ENCODE measurements at places on chromosomes 5 and 9.

DNA sequence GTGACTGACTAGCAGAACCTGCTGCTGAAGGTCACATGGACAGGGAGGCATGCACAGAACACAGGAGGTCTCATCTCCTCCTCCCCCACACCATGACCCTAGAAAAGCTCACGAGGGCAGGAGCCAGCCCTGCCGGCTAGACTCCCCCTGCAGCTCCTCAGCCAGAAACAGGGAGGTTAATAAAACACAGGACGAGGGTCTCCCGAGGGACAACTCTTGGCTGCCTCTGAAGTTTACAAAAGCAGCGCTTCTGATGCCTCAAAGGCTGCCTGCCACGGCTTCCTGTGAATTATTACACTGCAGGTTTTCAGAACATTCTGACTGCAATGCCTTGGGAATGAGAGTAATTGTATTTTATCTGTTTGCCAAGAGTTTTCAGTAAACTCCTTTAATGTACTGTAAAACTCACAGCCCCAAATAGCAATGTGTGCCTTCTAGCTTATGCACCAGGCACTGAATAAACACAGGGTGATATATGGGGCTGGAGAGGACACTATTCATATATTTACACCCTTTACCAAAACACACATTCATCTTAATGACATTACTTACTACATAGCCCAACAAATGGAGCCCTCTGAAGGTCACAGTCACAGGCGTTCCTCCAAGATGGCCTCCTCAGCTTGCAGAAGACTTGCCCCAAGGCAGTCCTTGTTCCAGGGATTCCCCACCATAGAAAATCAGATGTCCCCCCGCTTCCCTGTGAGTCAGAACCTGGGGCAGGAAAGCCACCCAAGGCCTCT is 83.7 kb downstream of the C5orf15 start:
- no peak for DNase-seq

DNA sequence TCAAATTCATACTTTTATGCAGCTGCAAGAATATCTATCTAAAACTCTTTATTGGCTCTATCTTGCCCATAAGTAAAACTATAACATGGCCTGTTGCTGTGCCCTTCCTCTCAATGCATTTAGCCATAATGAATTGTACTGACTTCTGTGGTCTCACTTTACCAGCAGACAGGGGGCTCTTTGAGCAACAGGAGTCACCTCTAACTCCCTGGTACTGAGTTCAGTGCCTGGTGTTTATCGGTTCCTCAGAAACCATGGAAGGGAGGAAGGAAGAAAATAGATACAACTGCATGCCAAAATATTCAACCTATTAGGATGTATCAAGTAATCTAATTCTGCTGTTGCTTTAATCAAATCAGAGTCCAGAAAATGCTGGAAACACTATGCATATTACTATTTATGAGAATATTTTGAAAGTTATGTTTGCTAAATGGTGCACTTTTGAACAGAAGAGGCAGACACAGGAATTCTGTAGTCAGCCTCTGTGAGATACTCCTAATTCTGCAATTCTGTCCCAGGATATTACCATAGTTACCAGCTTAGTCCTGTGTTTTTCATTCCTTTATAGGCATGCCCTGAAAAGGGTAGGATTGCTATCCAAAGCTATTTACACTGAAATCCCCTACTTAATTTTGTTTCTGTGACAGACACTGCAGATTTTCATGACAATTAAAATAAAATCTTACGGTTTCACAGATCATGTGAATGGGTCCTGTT is 89.8 kb downstream of the CD180 start:
- DNase-seq, result no peak

DNA sequence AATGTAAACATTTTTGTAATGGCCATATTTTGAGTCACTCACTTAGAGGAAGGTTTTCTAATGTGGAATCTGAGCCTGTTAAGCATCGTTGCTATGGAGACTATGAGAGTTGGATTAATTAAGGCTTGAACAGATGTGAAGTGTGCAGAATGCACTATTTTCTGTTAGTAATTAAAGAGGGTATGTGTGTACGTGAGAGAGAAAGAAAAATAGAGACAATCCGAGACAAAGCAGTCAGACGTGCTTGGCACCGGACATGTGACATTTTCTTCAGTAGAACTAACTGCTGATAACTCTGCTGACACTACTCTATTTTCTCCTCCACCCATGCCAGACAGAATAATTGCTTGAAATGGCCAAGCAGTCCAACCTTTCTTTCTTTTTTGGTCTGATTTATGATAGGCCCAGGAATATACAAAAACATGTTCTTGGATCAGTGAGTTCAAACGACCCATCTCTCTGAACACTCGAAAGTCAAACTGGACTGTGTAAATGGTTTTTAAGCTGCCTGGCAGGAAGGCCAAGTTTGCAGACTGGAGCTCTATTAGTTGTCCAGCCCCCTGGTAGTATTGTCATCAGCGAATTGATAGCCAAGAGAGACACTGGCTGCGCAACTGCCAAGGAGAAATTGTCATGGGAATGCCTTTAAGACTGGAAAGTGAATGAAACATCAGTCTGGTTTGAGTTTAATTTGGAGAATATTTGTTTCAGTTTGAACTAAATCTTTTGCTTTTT is 322.1 kb downstream of the ARHGEF28 start:
- no peak for DNase-seq

GRCh38 chr9:89122949-89123348 is 55.7 kb downstream of the SHC3 start:
- no peak for DNase-seq

DNA sequence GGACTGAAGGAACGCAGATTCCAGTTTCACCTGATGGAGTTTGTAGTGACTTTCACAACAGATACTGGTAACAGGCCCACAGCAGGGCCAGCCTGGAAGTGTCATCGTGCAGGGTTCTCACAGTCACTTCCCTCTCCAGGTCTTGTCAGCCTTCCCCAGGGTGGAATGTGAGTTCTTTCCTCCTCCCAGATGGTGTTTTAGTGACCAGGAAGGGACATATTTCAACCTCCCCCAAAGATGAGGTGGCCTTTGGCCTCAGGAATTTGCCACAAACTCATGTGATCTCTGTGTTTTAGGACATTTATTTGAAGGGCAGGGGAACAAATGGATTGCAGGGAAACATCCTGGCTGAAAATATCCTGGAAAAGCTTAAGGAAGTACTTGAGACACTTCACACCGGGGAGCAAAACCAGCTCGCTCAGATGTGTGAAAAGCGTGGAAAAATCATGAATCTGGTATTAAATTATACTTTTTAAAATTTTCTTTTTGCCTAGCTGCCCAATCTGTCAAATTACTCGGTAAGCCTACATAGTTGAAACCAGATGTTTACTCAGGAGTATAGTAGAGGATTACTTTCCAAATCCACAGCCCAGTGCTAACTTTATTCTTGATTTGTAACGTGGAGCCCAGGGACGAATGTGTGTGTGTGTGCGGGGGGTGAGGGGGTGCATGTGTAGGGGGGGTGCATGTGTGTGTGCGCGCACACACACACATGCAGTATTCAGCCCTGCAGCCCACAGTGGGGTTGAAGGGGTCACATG is 66.8 kb downstream of the PTPDC1 start:
- DNase-seq, result no peak

GRCh38 chr5:82211855-82212572 is 66.1 kb downstream of the RPS23 start:
- DNase-seq, result no peak

GRCh38 chr9:76215066-76215465 is 179.2 kb downstream of the RFK start:
- peak; percentile 46 for DNase-seq

DNA sequence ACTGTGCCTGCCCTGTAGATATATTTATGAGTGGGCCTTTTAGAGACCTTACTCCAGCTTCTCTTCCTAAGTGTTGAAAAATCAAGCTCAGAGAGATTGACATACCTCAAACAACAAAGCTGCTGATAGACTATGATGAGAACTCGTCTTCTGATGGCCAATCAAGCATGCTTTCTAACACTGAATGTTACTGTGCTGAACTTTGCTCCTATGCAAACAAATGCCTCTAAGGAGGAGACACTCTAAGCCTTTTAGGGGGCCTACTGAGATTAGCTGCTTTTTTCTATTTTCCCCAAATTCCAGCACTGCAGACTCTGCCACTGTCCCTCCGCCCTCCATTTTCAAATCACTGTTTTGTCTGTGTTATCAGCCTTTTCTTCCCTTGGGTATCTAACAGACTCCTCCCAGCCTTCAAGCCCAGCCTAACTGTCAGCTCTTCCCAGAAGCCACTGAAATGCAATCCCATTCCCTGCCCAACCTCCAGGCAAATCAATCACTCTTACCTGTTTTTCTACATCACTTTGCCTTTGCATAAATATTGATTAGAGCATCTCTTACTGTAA is 39.5 kb downstream of the TXNDC8 start:
- no peak for DNase-seq

- no peak for DNase-seq
Observed at GRCh38 chr5:78367318-78367991, 7.0 kb downstream of the SCAMP1 start.

GRCh38 chr9:71620331-71620730 is 148.0 kb downstream of the CEMIP2 start:
- no peak for DNase-seq

GRCh38 chr5:92163906-92164305 is 780.8 kb upstream of the ARRDC3 start:
- DNase-seq, result no peak

GRCh38 chr5:72212171-72212570 is 104.9 kb downstream of the MAP1B start:
- no peak for DNase-seq

- DNase-seq, result no peak
Observed at GRCh38 chr9:31119890-31120454, 1264.5 kb upstream of the ACO1 start.

GRCh38 chr9:22052376-22052945 is 43.4 kb upstream of the CDKN2B start:
- DNase-seq, result peak; percentile 56

GRCh38 chr9:36873247-36873875 is 160.7 kb downstream of the PAX5 start:
- DNase-seq, result peak; percentile 1

DNA sequence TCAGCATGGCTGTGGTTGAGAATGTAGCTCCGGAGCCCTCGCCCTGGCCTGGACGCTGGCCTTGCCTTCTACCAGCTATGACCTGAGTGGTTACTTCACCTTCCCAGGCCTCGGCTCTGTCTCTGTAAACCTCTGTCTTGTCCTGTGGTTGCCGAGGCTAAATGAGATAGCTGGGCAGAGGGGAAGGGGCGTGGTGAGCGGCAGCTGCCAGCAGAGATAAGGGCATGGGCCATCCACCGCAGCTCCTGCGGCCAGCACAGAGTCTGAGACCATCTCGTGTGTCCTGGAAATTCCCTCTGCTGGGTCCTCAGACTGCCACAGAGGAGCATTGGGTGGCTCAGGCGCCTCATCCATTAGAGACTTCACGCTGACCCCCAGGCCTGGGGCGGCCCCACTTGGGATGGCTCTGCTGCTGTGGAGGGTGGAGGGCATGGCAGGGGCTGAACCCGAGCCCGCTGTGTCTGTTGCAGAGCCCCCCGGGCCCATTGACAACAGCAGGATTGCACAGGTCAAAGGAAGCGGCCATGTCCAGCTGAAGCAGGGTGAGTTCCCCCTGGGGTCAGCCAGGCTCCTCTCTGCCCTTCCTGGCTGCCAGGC is 43.9 kb downstream of the USP20 start:
- DNase-seq, result no peak

DNA sequence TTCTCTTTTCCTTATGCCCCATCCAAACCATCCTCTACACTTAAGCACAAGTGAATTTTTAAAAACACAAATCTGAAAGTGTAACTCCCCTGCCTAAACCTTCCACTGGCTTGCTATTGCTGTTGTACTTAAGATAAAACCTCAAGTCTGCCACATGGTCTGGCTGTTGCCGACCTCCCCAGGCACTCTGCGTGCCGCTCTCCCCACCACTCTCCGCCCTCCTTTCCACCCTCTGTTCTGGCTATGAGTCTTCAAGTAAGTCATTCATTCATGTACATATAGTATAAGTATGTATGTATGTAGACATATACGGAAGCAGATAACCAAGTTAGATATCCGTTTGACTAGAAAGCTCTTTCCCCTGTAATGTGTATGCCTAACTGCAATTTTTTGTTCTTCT is 94.7 kb upstream of the ANKRD55 start:
- no peak for DNase-seq
